C1 segment of cervical spinal cord (tissue), 14 donors: ENCODE measurements at places on chromosomes 2 and 18.

GRCh38 chr2:102674836-102675235 lies 55.5 kb downstream of the SLC9A2 start:
- DNase-seq = no peak

DNA sequence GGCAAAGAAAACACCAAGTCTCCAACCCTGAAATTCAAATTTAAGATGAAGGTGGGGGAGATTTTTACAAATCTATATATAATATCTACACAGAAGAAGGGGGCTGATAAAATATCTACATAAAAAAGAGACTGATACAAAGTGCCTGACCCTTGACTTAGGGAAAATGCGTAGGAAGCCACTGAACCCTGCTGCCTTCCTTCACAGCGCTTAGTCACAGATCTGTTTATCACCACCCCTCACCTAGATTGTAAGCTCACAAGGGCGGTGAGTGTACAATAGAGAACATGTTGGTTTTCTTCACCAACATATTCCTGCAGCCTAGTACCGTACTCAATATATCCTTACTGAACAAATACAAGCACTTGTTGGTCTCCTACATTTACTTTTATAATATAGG lies 54.3 kb downstream of the NOL10 start:
- no peak for DNase-seq

GRCh38 chr2:127640082-127641072 lies 5.6 kb upstream of the GPR17 start:
- DNase-seq = no peak

DNA sequence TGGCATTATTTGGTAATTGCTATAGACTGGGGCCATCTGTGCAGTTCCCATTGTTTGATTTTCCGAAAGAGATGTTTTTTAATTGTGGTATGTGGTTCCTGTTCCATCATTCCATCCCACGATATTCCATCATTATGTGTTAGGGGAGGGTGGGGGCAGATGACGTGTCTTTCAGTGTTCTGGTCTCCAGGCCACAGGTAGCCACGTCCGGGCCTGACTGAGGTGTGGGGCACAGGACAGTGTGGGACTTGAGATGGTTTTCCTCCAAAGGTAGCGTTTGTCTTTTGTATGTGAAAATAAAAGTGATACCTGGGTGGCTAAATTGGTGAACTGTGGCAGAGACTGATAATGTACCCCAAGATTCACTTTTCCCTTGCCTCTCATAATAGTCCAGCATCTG lies 192.2 kb upstream of the HAAO start:
- DNase-seq = no peak

DNA sequence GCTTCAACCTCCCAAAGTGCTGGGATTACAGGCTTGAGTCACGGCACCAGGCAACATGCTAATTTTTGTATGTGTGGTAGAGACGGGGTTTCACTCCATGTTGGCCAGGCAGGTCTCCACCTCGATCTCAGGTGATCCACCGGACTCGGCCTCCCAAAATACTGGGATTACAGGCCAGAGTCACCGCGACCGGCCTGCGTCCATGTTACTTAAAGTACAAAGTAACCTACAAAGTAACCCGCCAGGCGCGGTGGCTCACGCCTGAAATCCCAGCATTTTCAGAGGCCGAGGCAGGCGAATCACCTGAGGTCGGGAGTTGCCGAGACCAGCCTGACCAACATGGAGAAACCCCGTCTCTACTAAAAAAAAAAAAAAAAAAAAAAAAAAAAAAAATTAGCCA lies 1.1 kb upstream of the ANKRD30B start:
- DNase-seq = no peak

GRCh38 chr2:180955101-180955500 lies 25.3 kb upstream of the UBE2E3 start:
- DNase-seq = no peak

DNA sequence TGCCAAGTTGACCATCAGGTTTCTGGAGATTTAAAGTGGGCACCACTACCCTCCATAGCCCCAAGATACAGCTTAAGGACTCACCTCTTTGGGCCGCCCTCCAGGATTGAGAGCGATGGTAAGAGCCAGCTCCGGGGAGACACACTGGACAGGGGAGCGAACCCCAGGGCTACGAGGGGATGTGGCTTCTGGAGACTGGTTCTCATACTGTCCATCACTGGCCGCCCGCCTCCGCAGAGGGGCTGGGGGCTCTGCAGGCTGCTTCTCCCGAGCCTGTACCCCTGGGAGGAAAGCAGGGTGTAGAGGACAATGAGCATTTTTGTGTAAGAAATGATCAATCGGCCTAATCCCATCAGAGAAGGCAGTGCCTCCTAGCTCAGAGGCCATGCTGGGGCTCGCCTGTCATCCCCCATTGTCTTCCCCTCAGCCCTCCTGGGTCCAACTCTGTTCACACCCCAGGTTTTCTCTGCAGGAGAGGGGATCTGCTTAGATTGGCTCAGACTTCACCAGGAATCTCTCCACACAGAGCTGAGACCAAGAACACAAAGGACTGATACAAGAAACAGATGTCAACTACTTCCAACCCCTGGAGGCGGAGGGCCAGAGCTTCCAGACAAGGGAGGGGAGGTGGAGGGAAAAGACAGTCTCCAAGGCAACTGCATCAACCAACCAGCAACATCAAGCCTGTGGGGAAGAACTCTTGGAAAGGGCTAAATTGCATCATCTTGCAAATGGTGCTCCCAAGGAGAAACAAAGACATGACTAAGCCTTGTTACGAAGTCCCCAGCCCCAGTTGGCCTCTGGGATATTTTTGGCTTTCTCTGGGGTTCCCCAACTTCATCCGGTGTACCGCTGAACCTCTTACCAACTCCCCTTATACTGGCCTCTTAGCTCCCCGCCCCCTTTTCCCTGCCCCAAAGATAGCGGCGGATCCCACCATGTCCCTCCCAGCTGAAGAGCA lies 166.6 kb downstream of the TNS1 start:
- no peak for DNase-seq

DNA sequence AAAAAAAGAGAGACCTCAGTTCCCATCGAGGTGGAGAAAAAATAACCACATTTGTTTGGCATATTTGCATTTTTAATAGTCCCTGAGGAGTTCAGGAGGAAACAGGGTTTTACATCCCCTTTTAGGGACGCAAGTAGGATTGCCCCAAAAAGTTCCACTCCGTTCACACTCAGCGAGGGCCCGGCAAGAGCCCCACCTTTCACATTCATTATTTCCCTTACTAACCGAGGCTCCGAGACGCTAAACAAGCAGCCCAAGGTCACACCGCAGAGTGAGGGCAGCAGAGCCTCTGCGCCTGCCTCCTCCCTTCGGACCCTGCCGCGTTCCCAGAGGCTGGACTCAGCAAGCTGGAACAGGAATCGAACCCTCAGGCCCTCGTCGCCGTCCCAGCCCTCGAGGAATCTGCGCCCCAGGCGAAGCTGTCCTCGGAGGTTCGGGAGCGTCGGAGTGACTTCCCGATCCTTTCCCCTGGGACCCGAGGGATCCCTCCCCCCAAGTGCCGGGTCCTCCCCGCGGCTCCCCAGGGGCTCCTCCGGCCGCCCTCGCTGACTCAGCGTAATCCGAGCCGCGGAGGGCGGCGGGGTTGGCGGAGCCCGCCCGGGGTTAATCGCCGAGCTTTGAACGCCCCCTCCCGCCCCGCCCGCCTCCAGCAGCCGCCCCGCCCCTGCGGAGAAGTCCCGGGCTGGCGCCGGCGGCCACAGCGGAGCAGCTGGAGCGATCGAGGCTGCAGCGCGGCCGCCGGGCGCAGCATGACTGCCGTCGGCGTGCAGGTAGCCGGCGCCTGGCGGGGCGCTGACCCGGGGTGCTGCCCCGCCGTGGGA lies at the start of gene TMEM37:
Gene TMEM37 (plus strand): TSS at position 700 of the 821 bp plus-strand sequence. CDS start 50 bp downstream, at position 750.
- DNase-seq = peak; percentile 19

DNA sequence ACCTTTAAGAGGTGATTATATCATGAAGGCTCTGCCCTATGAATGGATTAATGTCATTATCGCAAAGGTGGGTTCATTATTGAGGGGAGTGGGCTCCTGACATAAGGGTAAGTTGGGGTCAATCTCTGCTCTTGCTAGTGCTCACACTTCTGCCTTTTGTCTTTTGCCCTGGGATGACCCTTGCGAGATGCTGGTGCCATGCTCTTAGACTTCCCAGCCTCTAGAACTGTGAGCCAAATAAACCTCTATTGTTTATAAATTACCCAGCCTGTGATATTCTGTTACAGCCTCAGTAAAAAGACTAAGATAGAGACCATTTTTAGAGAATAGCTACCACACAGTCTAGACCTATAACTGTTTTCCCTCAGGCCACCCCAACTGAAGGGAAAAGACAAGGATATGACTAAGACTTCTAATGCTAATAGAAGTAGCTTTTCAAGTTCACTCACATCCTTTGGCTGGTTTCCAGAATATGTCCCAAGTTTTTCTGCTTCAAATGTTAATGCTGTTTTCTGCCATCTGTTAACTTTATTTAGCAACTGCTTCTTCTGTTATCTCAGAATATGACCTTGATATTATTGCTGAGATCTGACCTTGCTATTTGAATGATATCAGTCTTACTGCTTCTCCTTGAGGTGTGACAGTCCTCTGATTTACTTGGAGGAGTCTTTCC lies 65.1 kb upstream of the STAM2 start:
- DNase-seq = no peak

DNA sequence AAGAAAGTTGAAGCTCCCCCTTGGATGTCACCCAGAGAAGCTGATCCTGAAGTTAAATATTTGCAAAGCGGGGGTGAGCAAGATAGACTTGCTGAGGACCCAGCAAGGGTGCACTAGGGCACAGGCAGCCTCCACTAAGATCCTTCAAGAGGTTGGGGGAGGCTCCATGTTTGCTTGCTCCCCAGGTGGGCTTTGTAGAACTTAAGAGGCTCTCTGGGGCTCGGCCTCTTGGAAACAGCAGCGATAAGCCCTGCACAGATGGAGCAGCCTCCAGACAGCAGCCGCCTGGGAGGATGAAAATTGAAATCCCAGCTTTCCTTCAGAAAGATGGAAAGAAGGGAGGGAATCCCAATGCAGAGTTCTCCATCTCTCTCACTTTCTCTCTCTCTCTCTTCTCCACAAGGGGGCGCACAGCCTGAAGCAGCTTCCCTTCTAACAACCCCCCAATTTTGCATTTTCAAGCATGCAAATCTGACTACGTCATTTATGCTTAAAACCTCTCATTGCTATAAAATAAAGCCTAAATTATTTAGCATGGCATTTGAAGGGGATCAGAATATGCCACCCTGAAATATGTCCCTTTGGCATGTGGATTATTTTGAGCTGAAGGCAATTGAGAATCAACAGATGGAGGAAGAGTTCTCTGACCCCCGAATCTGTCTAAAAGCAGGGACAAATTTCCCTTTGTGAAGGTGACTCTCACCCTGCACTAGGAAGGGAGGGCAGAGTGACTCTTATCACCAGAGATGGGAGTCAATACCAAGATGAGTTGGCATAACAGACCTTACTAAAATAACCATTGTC lies 185.7 kb upstream of the KLHL29 start:
- no peak for DNase-seq

GRCh38 chr2:143802242-143802641 lies 673.0 kb downstream of the ARHGAP15 start:
- DNase-seq = no peak

GRCh38 chr18:32349728-32350395 lies 120.8 kb downstream of the GAREM1 start:
- DNase-seq = no peak

GRCh38 chr2:241858206-241859016 lies at the start of gene PDCD1:
Gene PDCD1 (minus strand): TSS chr2:241858894. CDS start chr2:241858838, 56 bp downstream.
- DNase-seq = no peak

DNA sequence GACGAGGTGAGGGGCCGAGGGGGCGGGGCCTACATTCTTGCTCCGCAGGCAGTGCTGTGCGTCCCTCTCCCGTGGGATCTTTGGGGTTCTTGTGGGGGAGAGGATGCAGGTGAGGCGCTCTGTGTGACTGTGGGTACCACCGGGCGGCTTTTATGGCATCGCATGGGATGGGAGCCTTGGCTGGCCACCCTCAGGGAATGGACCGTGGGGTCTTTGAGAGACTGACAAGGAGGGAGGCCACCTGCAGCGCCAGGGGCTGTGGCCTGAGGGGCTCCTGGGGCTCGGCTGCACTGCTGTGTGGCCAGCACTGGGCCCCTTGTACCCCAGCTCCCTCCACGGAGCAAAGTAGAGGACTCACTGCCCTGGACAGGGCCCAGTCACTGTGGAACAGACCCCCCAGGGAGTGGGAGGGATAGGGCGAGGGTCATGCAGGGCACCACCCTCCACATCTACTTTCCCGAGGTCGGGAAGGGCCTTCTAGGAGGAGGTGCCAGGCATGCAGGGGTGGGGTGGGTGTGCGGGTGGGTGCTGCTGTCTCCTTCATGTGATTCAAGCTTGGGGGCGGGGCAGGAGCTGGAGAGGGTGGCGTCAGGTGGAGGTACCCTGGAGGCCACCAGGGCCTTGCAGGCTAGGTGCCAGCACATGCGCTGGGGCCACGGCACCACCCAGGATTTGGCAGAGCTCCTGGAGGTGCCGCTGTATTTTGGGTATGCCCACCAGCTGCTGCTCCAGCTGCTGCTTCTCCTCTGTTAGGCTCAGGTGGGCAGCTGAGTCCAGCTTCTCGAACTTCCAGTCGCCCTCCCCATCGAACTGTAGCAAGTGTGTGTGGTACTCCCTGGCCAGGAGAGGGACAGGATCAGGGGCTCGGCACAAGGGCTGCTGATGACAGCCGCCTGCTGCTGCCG lies 1072.4 kb downstream of the RPIA start:
- DNase-seq = no peak

GRCh38 chr18:46429130-46429529 lies 227.9 kb downstream of the LOXHD1 start:
- DNase-seq = no peak
